ENCODE measurements at places on chromosomes 2 and 18.

DNA sequence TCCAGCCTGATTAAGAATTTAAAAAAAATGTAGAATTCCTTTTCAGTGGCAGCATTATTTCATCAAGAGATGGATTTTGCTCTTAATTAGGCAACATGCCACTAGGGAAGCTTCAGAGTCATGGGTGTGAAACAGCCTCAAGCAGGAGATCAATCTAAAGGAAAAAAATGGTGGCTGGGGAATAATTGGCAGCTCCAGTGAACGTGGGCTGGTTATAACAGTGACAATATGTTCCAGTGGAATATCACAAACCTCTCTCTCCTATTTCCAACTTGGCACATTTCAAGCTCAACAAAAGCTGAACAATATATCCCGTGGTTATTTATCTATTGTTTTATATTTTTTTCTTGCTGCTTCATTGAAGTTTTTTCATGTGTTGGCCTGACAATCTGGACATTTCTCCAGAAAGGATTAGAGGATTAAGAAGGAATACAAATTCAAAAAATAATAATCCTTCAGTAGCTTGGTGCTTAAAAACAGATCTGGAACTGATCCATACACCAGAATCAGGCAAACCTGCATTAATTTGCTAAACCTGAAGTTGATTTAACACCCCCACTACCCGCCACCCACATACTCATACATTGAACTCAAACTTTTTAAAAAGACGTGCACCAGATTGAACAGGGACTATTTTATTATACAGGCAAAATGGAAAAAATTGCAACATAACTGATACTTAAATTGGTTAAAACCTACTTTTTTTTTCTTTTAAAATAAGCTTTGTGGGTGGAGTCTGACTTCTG is 255.9 kb upstream of the SPRED2 start:
- DNase-seq: no peak

DNA sequence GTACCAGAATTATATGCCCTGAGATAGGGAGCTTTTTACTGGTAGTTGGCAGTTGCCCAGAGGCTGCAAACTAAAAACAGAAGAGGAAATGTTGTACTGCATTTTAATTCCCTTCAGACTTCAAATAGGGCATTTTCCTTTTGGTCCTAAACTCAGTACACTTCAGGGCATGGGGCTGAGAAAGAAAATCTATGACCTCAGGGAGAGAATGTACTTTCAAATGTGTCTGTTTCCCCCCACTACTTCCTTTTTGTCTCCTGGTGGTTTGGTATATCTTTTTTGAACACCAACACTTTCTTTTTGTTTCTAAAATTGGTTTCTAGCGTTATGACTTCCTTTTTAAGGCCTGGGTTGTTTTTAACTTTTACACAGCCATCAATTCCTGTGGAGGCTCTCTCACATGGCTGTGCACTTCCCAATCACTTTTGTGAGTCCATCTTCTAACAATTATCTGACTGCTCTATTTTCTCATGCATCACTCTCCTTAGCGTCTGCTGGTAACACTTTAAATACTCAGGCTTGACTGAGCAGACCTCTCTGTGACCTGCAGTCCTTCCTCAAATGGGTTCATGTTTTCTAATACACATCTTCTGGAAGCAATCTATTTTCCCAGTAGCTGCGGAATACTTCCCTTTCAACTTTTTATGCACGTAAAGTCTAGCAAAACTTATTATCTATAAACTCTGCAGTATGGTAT is 596.0 kb downstream of the LRP1B start:
- peak; percentile 8 for DNase-seq

DNA sequence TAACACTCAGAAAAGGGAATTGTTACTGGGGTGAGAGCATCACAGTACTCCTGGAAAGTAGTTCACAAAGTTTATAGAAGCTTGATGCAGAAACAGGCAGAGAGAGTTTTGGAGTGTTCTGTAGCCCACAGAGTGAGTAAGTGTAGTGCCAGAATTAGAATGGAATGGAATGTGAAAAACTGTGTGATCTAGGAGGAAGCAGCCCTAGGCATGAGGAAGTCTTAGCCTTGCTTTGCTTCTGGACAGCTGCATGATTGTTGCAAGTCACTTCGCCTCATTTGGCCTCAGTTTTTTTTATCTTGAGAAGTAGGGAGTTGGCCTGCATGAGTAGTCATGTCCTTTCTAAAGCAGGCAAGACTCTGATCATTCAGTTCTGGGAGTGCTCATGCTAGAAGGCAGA is 10.9 kb downstream of the SERPINB12 start:
- DNase-seq: no peak

DNA sequence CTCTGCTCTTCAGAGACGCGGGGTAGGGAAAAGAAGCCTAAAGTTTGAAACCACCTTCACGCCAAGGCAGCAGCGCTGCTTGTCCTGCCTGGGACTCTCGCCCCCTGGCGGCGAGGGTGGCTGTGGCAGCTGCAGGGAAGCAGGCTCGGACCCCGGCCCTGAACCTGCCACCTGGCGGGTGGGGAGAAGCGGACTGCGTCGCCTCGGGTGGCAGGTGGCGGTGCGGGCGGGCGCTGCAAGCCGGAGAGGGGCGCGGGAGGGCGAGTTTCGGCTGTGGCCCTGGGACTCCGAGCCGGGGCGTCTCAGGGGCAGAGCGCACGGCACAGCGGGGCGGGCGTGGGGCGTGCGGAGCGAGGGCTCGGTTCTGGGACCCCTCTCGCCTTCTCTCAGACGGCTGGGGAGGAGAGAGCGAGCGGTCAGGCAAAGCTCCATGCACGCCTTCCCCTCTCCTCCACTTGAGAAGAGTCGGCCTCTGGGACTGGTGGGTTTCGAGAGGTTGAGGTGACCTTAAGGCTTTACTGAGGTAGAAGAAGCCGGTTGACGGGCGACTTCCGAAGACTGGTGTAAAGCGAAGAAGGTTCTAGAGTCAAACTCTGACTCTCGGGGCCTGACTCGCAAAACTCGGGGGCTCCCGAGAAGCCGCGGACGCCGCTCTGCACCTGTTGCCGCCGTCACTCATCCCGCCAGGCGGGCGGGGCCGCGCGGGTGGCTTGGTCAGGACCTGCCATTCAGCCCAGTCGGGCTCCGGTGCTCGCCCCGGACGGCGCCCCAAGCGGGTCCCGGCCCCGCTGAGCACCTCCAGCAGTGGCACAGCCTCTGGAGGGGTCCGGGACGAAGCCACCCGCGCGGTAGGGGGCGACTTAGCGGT is 1.1 kb upstream of the BOLL start:
- no peak for DNase-seq

DNA sequence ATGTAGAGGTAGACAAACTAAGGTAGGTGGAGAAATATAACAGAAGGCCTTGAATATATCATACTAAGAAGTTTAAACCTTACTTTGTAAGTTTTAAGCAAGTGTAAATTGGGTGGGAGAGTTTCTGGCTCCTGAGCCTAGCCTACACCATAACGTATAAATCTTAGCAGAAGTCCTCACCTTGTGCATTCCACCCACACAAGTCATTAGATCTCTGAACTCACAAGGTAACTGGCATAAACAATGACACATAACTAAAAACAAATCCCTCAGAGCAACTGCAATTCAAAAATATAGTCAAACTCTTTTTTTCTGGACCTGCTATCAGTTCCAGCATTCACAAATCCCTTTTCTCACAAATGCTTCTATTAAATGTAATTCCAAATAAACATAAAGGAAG is 9.4 kb downstream of the REV1 start:
- DNase-seq: no peak

GRCh38 chr18:51278045-51278649 is 80.7 kb upstream of the MEX3C start:
- no peak for DNase-seq
